ENCODE measurements at places on chromosomes 7 and 10. TPM values are rescaled to one million over a fixed set of nuclear protein-coding genes. Genes with fewer than 3 reads are reported as not detected.
A peak's percentile ranks its signal among the peaks of the same experiment; 100 is the strongest.

GRCh38 chr10:89916468-89917215 is 215.3 kb downstream of the KIF20B start:
- H3K27me3 ChIP-seq, result no peaks in the 10 kb centered on the region
- H3K27ac ChIP-seq, result peak overlapping the region; percentile 32
- peaks cover 50% of the 10 kb centered on the region for H3K4me1 ChIP-seq
- H3K4me3 ChIP-seq, result no peak overlapping the region
- H3K36me3 ChIP-seq, result no peaks in the 10 kb centered on the region
- DNase-seq, result peak; percentile 72

DNA sequence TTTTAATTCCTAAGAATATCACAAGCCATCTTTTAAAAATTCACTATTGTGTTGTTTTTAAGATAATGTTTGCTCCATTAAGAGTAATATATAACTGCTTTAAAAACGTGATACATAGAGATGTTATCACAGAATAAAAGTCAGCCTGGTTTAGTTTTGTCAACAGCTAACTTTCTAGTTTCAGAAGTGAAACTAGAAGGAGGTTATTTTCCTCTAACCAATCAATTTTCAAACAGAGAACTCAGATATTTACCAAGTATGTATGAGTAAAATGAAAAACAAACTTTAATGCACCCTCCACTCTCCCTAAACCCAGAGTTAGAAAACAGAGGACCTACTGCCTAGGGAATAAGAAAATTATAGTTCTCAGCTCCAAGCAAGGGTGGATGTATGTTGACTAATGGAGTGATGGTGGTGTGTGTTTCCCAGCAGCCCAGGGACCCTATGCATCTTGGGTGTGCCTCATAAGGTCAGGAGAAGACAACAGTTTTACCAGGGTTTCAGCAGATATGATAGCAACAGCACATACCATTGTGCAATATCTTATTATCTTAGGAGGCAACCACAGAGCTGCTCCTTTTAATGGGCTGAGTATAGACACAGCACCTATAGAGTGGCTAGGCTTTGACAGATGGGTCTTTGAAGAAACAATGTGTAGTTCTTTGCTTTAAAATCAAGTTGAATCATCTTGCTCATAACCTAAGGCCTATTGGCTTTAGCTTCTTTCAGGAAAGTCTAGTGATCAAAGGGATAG is 58.4 kb downstream of the PTPRZ1 start:
- no peak for DNase-seq
- no peak overlapping the region for H3K27ac ChIP-seq
- H3K27me3 ChIP-seq, result peaks cover 16% of the 10 kb centered on the region
- H3K4me3 ChIP-seq, result no peak overlapping the region

Gene OR6V1
- total RNA-seq, result not detected

DNA sequence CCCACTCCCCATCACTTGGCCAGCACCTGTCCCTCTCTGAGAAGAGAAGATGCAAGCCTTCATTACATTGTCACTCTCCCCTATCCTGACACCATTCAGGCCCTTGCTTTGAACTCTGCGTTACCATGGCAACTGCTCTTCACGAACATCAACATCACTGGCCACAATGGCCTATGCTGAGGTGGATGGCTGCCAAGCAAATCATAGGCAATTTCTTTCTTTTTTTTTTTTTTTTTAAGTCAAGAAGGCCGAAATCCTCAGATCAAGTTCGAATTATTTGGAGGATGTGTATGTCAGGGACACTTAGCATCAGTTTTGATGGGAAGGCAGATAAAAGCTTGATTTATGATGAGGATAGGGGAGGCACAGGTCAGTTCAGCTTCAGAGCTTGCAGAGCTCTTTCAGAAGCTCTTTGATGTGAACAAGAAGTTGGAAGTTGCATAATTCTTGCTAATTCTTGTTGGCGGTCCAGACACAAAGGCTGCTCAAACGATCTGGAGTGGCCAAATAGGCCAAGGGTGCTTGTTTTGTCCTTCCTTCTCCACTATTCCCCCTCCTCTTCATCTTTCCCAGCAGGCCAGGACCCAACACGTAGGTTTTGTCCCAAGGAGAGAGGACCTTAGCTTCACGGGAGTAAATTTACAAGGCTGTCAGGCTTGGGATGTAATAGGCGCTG is 179.9 kb upstream of the NPVF start:
- no peaks in the 10 kb centered on the region for H3K4me1 ChIP-seq
- H3K27me3 ChIP-seq, result peaks cover 43% of the 10 kb centered on the region
- H3K36me3 ChIP-seq, result no peaks in the 10 kb centered on the region
- no peak for DNase-seq
- H3K4me3 ChIP-seq, result no peak overlapping the region

GRCh38 chr7:92691578-92691977 is 101.4 kb upstream of the FAM133B start:
- no peaks in the 10 kb centered on the region for H3K36me3 ChIP-seq
- no peak overlapping the region for H3K4me3 ChIP-seq
- H3K27ac ChIP-seq, result no peak overlapping the region
- DNase-seq, result peak; percentile 81
- H3K27me3 ChIP-seq, result no peaks in the 10 kb centered on the region

Gene SLC13A1
- not detected for total RNA-seq

GRCh38 chr10:113097036-113097435 is 147.0 kb downstream of the TCF7L2 start:
- no peak overlapping the region for H3K27ac ChIP-seq
- H3K36me3 ChIP-seq, result peaks cover 31% of the 10 kb centered on the region
- no peak overlapping the region for H3K4me3 ChIP-seq

GRCh38 chr7:114972567-114972966 is 50.7 kb downstream of the MDFIC start:
- peaks cover 9% of the 10 kb centered on the region for H3K4me1 ChIP-seq
- DNase-seq, result no peak
- H3K4me3 ChIP-seq, result no peak overlapping the region
- H3K27ac ChIP-seq, result no peak overlapping the region
- no peaks in the 10 kb centered on the region for H3K36me3 ChIP-seq

Gene XRCC2
- 18.7 TPM for total RNA-seq

Gene NXPH1
- not detected for total RNA-seq

- H3K27ac ChIP-seq, result no peak overlapping the region
- H3K27me3 ChIP-seq, result no peaks in the 10 kb centered on the region
- no peak for DNase-seq
- no peaks in the 10 kb centered on the region for H3K36me3 ChIP-seq
Observed at GRCh38 chr7:26912933-26913536, 48.6 kb upstream of the SKAP2 start.

DNA sequence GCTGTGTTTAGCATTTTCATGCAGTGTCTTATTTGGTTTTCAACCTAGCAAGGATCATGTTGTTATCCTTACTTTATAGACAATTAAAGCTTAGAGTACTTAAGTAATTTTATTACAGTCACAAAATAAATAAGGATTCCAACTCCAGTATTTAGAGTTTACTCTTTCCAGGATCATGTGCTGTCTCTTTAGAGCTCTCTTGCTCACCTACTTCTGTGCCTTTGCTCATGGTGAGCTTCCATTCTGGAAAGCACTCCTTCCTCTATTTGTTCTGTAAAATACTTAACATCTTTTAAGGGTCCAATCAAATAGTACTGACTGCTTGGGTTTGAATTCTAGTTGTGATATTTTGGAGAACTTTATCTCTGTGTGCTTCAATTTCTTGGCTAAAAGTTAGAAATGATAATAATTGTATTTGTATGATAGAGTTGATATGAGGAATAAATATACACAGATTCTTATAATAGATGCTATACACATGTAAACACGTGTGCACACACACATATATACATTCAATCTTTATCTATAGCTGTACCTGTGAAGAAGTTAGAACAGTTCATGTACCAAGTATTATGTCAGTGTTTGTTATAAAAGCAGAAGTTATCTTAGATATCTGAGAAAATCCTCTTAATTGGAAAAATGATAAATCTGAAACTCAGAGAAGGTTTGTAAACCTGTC is 18.2 kb upstream of the CALCR start:
- H3K27ac ChIP-seq, result no peak overlapping the region
- no peaks in the 10 kb centered on the region for H3K4me1 ChIP-seq

GRCh38 chr10:10644676-10645385 is 372.8 kb upstream of the CELF2 start:
- no peaks in the 10 kb centered on the region for H3K27me3 ChIP-seq
- no peak for DNase-seq
- no peak overlapping the region for H3K27ac ChIP-seq
- no peaks in the 10 kb centered on the region for H3K4me1 ChIP-seq
- no peak overlapping the region for H3K4me3 ChIP-seq

Gene COPS6
- total RNA-seq, result 110 TPM

DNA sequence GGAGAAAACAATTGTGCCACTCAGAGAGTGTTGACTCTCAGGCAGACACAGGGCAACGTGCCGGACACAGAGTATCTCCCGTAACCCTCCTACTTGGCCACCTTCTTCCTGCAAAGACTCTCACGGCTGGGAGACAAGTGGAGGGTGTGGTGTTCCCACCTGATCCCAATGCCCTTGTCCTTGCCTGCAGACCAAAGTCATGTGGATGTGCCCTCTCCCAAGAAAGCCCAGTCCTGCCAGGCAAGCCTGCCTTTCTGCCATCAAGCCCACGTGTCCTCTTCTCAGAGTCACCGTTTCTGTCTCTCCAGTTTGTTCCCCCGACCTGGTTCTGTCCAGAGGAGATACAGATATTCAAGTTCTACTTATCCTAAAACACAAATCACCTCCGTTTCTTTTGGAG is 723 bp downstream of the PNLIPRP2 start:
- no peaks in the 10 kb centered on the region for H3K36me3 ChIP-seq
- H3K4me3 ChIP-seq, result no peak overlapping the region
- H3K27me3 ChIP-seq, result peaks cover 20% of the 10 kb centered on the region
- no peak for DNase-seq
- H3K4me1 ChIP-seq, result no peaks in the 10 kb centered on the region

Gene PDGFA
- 16.1 TPM for total RNA-seq

DNA sequence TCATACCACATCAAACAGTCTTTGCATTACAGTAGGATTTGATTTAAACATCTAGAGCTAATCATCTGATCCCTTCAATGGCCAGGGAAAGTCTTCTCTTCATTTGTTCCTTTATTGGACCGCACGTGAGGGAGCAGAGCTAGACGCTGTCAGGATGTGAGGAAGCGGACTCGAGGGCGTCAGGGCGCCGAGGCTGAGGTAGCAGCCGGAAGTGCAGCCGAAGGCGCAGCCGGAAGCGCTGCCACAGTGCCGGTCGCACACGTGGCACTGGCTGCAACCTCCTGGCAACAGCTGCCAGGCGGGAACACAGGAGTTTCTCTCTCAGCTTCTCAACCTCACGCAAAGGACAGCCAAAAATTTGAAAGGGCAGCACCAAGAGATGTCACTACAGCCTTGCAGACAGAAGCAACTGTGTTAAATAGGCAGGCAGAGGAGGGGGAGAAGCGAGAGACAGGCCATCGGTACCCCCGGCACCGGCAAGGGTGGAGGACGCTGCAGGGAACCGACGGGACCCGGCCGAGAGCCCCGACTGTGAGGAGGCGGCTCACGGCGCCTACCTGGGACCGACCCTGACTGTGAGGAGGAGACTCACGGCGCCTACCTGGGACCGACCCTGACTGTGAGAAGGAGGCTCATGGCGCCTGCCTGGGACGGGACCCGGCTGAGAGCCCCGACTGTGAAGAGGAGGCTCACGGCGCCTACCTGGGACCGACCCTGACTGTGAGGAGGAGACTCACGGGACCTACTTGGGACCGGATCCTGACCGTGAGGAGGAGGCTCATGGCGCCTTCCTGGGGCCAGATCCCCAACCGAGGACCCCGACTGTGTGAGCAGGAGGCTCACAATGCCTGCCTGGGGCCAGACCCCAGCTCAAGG is 32.3 kb downstream of the VIPR2 start:
- no peak overlapping the region for H3K4me3 ChIP-seq
- H3K27ac ChIP-seq, result no peak overlapping the region
- H3K27me3 ChIP-seq, result peaks cover 95% of the 10 kb centered on the region
- no peak for DNase-seq
- H3K36me3 ChIP-seq, result no peaks in the 10 kb centered on the region

DNA sequence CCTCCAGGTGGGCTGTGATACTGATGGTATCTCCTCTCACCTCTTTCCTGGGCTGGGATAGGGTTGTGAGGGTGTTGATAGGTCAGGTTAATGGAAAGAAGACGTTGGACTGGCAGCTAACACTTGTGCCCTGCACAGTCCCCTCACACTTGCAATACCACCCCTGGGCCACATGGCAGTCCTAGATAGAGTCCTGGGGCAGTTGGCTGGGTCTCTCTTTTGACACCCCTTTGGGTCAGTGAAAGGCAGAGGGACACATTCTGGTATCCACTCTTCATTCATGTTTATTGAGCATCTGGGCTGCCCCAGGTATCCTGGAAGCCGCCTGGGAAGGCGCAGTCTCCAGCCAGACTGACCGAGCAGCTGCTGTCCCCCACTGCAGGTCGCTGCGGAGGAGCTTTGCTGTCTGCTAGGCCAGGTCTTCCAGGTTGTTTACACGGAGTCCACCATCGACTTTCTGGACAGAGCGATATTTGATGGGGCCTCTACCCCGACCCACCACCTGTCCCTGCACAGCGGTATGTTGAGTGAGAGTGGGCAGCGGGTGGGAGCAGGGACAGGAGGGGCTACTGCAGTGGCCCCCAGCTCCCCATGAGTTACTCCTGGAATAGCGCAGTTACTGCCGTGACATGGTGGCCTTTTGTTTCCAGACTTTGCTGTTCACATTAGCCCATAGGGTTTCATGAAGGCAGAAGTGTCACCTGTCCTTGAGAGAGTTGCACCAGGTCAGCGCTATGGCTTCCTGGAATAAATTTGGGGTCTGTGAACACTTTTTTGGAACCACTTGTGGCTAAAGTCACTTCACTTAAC is 19.1 kb downstream of the NACAD start:
- no peak overlapping the region for H3K4me3 ChIP-seq
- no peak for DNase-seq
- H3K36me3 ChIP-seq, result 0 out of 2 replicates have a peak, but pooled peaks cover 3% of the 10 kb centered on the region
- H3K27ac ChIP-seq, result no peak overlapping the region
- no peaks in the 10 kb centered on the region for H3K27me3 ChIP-seq

Gene TAS2R5
- 0.26 TPM for total RNA-seq

DNA sequence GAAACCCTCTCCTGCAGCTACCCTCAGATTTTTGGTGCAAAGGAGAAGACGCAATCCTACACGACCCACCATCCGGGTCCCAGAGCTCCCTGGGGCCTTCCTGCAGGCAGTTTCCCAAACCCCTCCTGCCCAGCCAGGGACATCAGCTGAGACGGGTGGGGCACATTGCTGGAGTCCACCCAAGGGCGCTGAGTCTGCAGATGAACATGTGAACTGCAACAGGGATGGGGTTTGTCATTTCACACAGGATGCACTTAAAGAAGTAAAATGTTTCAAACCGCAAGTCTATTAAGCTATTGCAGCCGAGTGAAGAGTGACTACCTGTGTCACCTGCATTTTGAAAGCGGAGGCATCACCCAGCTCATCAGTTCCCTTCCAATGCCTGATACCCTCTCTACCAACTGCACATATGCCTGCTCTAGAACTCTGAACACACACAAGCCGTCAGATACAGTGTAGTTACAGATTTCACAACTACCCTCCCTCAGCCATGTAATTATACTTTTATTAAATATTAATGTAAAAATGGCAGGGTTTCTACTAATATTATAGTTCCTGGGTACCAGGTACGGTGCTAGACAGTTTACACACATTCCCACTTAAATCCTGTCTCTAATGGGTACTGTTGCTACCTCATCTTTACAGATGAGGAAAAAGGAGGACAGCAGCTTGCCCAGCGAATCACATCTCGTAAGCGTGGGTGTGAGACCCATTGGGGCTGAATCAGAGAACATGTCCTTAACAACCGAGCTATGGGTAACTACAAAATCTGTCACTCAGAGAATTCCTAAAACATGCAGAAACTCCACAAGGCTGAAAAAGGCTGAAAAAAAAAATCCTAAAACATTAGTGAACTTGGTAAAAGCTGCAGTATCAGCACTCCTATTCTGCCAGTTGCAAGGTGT is 71.2 kb downstream of the GRB10 start:
- no peaks in the 10 kb centered on the region for H3K27me3 ChIP-seq
- DNase-seq, result peak; percentile 58
- no peaks in the 10 kb centered on the region for H3K36me3 ChIP-seq
- H3K4me1 ChIP-seq, result peaks cover 66% of the 10 kb centered on the region
- H3K4me3 ChIP-seq, result no peak overlapping the region

Gene FFAR4
- total RNA-seq, result 1.5 TPM

Data from PC-3 (cell line).